ENCODE measurements at places on chromosomes 1 and 21. TPM values are rescaled to one million over a fixed set of nuclear protein-coding genes. Genes with fewer than 3 reads are reported as not detected.
A peak's percentile ranks its signal among the peaks of the same experiment; 100 is the strongest.

GRCh38 chr1:32181563-32181962 is 2.1 kb downstream of the TXLNA start:
- no peaks in the 10 kb centered on the region for H3K27me3 ChIP-seq

- H3K4me3 ChIP-seq: peak overlapping the region; percentile 29
- H3K4me1 ChIP-seq: no peaks in the 10 kb centered on the region
- no peak for DNase-seq
- H3K27me3 ChIP-seq: no peaks in the 10 kb centered on the region
- no peak overlapping the region for H3K27ac ChIP-seq
Observed at GRCh38 chr1:40133312-40133665, 27.9 kb upstream of the RLF start.

DNA sequence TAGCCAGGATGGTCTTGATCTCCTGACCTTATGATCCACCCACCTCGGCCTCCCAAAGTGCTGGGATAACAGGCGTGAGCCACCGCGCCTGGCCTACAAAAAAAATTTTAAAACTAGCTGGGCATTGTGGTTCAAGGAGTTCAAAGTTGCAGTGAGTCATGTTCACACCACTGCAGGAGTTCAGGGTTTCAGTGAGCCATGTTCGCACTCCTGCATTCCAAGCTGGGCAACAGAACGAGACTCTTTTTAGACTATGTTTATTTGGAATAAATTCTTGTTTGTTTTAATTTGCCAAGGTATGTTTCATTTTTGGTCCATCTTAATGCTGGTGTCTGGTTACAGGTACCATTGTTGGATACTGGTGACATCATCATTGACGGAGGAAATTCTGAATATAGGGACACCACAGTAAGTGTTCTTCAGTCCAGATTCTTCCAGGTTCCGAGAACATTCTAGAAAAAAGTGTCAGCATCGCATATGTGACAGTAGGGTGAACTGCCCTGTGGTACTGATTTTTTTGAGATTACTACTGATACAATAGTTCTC is 3.9 kb downstream of the PGD start:
- H3K4me1 ChIP-seq: peaks cover 22% of the 10 kb centered on the region
- no peak overlapping the region for H3K27ac ChIP-seq
- no peak overlapping the region for H3K4me3 ChIP-seq
- H3K36me3 ChIP-seq: no peaks in the 10 kb centered on the region
- H3K27me3 ChIP-seq: no peaks in the 10 kb centered on the region

SPOCD1 gene
- total RNA-seq: 32.0 TPM

- H3K4me3 ChIP-seq: no peak overlapping the region
- H3K4me1 ChIP-seq: no peaks in the 10 kb centered on the region
- no peak for DNase-seq
Observed at GRCh38 chr1:109134423-109134822, 20.5 kb downstream of the ELAPOR1 start.

E2F2 gene
- 4.2 TPM for total RNA-seq

- H3K27me3 ChIP-seq: no peaks in the 10 kb centered on the region
- no peak for DNase-seq
- H3K4me1 ChIP-seq: peaks cover 45% of the 10 kb centered on the region
- no peaks in the 10 kb centered on the region for H3K36me3 ChIP-seq
- H3K27ac ChIP-seq: no peak overlapping the region
- no peak overlapping the region for H3K4me3 ChIP-seq
Observed at GRCh38 chr21:34126269-34126668, 52.9 kb downstream of the MRPS6 start.

GRCh38 chr1:156126630-156127534 is 12.4 kb downstream of the LMNA start:
- no peak overlapping the region for H3K4me3 ChIP-seq
- H3K27ac ChIP-seq: peak overlapping the region; percentile 98
- no peaks in the 10 kb centered on the region for H3K36me3 ChIP-seq
- peak; percentile 49 for DNase-seq
- no peaks in the 10 kb centered on the region for H3K27me3 ChIP-seq

GRCh38 chr1:45762291-45762690 is 11.8 kb upstream of the IPP start:
- H3K4me1 ChIP-seq: no peaks in the 10 kb centered on the region
- DNase-seq: no peak
- H3K4me3 ChIP-seq: no peak overlapping the region
- H3K27me3 ChIP-seq: no peaks in the 10 kb centered on the region

GRCh38 chr1:48761986-48762385 is 14.7 kb downstream of the BEND5 start:
- peaks cover 4% of the 10 kb centered on the region for H3K4me1 ChIP-seq
- H3K4me3 ChIP-seq: no peak overlapping the region
- H3K27ac ChIP-seq: no peak overlapping the region
- no peak for DNase-seq
- no peaks in the 10 kb centered on the region for H3K36me3 ChIP-seq

- peaks cover 5% of the 10 kb centered on the region for H3K4me1 ChIP-seq
- no peaks in the 10 kb centered on the region for H3K27me3 ChIP-seq
- DNase-seq: no peak
- H3K4me3 ChIP-seq: peak overlapping the region; percentile 61
Observed at GRCh38 chr1:6234502-6235295, 1.1 kb downstream of the ICMT start.

DNA sequence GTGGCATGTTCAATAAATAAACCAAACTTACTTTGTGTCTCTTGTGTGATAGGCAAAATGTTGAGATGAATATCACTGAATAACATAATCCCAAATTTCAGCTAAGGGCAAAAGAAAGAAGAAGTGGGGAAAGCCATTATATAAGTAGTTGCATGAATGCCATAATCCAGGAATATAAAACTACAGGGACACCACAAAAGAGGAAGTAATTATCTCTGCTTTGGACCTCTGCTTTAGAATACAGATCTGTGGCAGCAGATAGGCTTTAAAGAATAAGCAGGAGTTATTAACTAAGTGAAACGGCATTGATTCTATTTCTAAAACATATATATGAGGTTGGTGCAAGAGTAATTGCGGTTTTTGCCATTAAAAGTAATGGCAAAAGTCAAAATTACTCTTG is 288.5 kb upstream of the SNX7 start:
- H3K27me3 ChIP-seq: no peaks in the 10 kb centered on the region
- H3K27ac ChIP-seq: no peak overlapping the region
- H3K36me3 ChIP-seq: no peaks in the 10 kb centered on the region
- DNase-seq: no peak

All from testis (tissue), 5 donors.